ENCODE measurements at places on chromosomes 6 and 20.

GRCh38 chr6:30167101-30167500 lies 3.8 kb downstream of the TRIM15 start:
- DNase-seq = no peak

DNA sequence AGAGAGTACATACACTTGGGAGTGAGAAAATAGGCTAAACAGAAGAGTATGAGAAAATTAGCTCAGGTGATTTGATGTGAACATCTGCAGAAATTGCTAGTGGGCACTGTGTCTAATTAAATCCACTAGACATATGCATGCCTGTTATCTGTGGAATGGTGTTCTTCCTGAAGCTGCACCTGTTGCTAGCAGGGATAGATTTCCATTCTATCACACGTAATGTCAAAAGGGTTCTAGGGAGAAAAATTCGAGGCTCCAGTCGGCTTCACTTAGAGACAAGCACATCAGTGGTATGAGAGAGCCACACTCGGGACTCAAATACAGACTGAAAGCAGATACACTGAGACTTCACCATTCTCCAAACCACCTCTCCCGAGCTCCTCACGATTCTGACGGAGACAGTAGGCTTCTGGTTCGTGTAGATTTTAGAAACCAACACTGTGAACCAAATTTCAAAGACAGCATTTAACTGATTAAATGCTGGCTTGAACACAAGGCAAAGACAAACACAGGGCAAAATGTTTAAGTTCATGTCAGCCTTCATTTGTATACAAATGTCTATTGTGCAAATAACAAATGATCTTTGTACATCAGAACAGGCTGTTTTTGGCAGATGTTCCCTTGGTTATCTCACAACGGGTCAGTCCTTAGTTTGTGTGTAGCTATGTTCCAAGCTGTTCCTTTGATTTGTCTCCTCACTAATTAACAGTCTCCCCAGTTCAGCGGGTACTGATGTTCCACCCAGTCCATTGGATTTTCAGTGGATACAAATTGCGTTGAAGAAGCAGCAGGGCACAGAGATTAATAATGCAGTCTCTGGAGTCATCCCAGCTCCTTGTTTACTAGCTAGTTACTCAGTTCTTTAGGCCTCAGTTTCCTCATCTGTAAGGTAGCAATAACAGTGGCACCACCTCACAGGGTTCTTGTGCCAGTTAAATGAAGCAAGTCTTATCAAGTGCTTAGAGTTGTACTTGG lies 131.0 kb upstream of the IFNGR1 start:
- no peak for DNase-seq

DNA sequence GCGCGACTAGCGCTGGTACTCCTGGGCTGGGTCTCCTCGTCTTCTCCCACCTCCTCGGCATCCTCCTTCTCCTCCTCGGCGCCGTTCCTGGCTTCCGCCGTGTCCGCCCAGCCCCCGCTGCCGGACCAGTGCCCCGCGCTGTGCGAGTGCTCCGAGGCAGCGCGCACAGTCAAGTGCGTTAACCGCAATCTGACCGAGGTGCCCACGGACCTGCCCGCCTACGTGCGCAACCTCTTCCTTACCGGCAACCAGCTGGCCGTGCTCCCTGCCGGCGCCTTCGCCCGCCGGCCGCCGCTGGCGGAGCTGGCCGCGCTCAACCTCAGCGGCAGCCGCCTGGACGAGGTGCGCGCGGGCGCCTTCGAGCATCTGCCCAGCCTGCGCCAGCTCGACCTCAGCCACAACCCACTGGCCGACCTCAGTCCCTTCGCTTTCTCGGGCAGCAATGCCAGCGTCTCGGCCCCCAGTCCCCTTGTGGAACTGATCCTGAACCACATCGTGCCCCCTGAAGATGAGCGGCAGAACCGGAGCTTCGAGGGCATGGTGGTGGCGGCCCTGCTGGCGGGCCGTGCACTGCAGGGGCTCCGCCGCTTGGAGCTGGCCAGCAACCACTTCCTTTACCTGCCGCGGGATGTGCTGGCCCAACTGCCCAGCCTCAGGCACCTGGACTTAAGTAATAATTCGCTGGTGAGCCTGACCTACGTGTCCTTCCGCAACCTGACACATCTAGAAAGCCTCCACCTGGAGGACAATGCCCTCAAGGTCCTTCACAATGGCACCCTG lies 1.6 kb downstream of the TPBG start:
- peak; percentile 77 for DNase-seq

DNA sequence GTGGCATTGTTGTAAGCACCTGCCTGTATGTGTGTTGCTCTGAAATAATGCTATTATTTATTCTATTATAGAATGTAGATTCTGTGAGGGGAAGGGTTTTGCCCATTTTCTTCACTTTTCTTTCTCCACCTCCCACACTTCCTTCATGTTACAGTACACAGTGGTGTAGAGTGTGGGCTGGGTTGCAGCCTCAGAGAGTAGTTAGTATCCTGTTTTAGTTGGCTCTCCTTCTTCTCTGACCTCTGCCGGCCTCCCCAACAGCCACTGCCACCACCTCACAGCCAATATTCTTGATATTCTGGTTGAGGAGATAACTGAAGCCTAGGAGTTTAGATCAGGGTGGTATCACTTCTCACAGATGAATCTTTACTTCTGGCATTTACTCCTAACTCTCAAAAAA lies 143.4 kb downstream of the BCKDHB start:
- no peak for DNase-seq

- DNase-seq = no peak
Observed at GRCh38 chr20:45969712-45970634, 2.0 kb downstream of the ZNF335 start.

- DNase-seq = no peak
Observed at GRCh38 chr20:14193885-14194284, 143.5 kb downstream of the FLRT3 start.

DNA sequence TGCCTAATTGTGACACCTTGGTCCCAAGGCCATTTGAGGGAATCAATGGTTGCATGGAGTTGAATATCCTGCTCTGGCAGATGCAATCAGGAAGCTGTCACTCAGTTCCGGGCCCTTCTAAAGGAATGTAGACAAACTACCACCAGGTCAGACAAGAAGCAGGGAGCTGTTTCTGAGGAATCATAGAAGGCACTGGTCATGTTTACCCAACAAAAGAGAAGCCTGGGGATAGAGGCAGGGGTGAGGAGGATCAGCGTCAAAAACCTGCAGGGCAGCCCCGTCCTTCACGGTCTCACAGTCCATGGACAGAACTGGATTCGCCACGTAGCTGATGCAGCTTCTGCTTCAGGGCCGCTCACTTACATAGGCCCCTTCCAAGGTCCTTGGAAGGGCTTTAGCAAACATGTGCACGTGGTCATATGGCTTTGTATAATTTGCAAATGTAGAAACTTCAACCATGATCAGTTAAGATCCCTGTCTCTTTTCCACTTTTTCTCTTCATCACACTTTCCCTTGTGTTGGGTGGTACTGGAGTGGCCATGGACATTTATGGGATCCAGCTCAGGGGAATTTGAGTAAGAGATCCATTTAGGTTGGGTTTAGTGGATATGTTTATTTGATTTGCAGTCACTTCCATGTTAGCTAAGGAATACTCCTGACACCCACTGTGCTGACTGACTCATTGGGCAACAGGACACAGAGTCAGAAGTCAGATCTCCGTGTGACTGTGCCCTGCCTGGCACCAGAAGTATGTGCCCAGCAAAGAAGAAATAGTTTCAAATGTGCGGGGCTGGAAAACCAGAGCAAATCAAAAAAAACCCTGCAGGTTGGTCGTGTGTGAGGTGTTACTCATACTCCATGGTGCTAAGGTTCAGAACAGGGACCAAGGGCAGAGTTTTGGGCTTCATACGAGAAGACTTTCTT lies 60.0 kb upstream of the ZFAND3 start:
- DNase-seq = no peak

GRCh38 chr20:51528263-51529027 lies 14.1 kb downstream of the NFATC2 start:
- DNase-seq = no peak

DNA sequence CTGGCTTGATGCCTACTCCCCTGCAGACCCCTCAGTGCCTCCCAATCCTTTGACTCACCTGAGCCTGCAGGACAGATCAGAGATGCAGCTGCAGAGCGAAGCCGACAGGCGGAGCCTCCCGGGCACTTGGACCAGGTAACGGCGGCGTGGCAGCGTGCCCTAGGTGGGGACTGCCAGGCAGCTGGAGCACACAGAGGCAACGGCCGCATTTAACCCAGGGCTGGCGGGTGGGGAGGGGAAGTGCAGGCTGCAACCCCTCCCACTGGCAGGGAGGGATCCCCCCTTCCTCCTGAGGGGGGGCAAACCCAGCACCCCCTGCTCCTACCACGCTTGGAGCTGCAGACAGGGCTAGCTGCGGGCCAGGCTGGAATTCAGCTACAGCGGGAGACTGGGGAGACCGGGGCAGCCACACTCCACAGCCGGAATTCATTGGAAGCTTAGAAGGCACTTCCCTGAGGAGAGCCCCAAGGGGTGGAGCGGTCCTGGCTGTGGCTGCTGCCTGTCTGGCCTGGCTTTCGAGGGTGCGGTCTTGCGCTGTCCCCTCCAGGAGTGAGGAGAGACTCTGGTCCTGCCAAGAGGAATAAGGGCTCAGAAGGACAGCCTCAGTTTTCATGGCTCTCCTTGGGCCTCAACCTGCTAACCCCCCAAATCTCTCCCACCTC lies at the start of gene MATN4:
MATN4 (minus strand) TSS at position 183 of the 662 bp plus-strand sequence. CDS start 2,717 bp downstream, outside the sequence.
- DNase-seq = peak; percentile 69

DNA sequence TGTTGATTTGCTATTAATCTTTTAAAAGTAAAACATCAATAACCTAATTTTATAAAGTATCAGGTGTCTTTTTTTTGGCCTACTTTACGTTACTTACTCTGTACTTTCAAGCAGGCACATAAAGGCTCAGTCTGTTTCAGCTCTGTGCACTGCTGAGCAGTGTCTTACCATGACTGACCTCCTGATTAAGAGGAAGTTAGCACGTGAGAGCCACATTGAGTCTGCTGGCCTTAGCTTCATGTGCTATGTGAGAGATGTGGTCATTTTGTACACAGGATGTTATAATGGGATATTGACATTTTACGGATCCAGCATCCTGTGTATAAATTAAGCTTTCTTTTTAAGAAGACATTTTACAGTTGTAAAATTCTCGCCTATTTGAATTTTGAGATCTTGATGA lies 31.9 kb downstream of the ARID1B start:
- no peak for DNase-seq

DNA sequence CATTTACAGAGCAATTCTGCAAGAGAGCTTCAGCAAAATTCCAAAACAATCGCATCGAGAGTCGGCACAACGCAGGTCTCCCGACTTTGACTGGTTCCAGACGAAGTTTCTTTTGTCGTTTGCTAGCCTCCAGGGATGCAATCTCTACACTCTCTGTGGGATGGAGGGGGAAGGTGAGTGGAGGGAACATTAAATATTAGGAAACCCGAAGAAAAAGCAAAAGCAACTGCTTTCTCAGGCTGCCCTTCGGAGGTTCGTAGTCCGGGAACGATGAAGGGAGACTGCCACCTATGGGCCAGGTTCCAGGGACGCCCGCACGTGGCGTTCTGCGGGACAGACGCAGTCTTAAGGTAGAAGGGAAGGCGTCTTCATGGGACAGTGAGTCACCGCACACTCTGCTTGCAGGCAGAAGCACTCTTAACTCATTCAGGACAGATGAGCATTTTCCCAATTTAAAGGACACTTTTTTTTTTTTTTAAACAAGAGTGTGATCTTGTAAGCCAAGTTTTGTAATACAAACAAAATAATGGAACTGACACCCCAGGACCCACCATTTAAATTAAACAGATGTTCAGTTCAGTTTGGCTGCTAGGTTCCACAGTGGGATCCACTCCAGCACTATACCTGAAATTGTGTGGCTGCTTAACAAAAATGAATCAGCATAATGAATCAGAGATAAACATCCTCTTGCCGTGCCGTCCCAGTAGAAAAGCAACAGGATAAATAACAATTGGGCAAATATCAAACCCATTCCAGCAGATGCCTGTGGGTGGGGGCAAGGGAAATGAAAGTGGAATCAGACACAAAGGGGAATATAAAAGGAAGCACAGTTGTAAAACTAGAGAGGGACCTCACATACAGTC lies 65.8 kb upstream of the ARMC2 start:
- peak; percentile 87 for DNase-seq

DNA sequence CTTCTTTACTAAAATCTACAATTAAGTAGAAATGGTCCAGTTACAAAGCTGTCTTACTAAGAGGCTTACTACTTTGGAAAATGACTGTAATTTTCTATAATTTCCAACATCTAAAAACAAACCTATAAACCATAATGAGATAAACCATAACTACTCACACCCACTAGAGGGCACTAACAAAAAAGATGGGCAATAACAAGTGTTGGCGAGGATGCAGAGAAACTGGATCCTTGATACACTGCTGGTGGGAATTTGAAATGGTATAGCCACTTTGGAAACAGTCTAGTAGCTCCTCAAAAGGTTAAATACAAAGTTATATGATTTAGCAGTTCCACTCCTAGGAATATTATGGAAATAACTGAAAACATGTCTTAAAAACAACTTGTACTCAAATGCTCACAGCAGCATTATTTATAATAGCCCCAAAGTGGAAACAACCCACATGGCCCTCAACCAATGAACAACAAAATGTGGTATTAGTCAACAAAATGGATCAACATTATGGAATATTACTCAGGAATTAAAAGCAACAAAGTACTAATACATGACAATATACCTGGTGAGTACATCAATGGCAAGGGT lies 50.6 kb downstream of the GJA10 start:
- no peak for DNase-seq

DNA sequence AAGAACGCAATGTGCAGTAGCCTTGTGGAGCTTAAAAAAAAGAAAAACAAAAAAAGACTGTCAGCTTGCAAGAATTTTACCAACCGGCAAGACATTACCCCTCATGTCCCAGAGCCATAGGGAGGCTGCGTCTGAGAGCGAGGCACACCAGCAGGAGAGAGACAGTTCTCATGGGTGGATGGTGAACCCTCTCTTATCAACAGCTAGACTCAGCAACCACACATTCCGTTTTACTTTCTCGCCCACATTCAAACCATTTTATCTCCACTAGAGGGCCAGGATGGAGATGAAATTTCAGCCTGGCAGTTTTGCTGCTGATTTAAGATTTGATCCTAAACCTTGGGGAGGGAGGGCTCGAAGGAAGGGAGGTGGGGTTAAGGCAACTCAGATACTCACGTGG lies 247.0 kb downstream of the ATXN1 start:
- no peak for DNase-seq

- DNase-seq = no peak
Observed at GRCh38 chr6:7637533-7637932, 47.5 kb downstream of the SNRNP48 start.

GRCh38 chr6:135145063-135145800 lies 35.9 kb upstream of the MYB start:
- no peak for DNase-seq

GRCh38 chr6:87723170-87724078 lies 21.4 kb upstream of the AKIRIN2 start:
- peak; percentile 55 for DNase-seq

- DNase-seq = no peak
Observed at GRCh38 chr6:160142115-160142715, 20.6 kb downstream of the SLC22A1 start.

GRCh38 chr20:64092258-64093012 lies 8.2 kb upstream of the LKAAEAR1 start:
- no peak for DNase-seq

GRCh38 chr6:128710315-128710714 lies 172.6 kb upstream of the LAMA2 start:
- DNase-seq = no peak
